ENCODE measurements at places on chromosomes 13 and 19. TPM values are rescaled to one million over a fixed set of nuclear protein-coding genes. Genes with fewer than 3 reads are reported as not detected.

DNA sequence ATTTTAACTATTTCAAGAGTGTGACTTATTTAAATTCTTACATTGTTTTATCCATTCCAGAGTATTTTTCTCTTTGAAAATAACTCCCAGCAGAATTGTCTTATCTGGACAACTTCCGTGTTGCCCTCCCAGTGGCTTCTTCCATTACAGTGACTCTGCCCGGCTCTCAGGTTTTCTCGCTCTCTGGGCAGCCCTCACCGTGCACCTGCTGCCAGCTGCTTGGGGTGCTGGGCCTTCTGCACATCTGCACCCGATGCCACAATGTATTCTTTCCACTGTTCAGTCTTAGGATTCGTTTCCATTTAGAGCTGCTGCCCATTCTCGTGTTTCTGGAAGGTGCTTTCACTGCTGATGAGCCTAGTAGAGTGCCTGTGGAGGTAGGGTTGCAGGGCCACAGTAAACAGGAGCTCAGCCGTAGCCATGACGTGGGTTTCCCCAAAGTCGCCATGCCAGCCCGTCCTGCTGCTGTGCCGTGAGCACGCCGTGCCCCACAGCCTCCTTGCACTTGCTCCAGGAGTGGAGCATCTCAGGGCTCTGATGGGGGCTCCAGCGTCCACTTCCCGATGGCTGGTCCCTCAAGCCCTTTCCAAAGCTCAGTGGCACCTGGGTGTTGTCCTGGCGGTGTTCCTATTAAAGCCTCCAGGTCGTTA lies 46.1 kb upstream of the DCUN1D2 start:
- H3K4me3 ChIP-seq: no peak overlapping the region
- DNase-seq: peak; percentile 60
- peaks cover 31% of the 10 kb centered on the region for H3K36me3 ChIP-seq
- no peak overlapping the region for H3K27ac ChIP-seq
- H3K27me3 ChIP-seq: no peaks in the 10 kb centered on the region

- no peak overlapping the region for H3K4me3 ChIP-seq
- peaks cover 37% of the 10 kb centered on the region for H3K4me1 ChIP-seq
- peak; percentile 60 for DNase-seq
- H3K36me3 ChIP-seq: no peaks in the 10 kb centered on the region
- H3K27ac ChIP-seq: peak overlapping the region; percentile 79
These were observed 87.3 kb downstream of the KCTD15 start for GRCh38 chr19:33883859-33884519.

GRCh38 chr13:98514288-98514687 lies 62.6 kb downstream of the STK24 start:
- no peak overlapping the region for H3K4me3 ChIP-seq
- H3K4me1 ChIP-seq: peaks cover 72% of the 10 kb centered on the region
- no peaks in the 10 kb centered on the region for H3K27me3 ChIP-seq
- DNase-seq: no peak
- peaks cover 34% of the 10 kb centered on the region for H3K36me3 ChIP-seq
- H3K27ac ChIP-seq: no peak overlapping the region

The CAMSAP3 gene
- polyA plus RNA-seq: 0.77 TPM
